ENCODE measurements at places on chromosomes 16 and 17.

DNA sequence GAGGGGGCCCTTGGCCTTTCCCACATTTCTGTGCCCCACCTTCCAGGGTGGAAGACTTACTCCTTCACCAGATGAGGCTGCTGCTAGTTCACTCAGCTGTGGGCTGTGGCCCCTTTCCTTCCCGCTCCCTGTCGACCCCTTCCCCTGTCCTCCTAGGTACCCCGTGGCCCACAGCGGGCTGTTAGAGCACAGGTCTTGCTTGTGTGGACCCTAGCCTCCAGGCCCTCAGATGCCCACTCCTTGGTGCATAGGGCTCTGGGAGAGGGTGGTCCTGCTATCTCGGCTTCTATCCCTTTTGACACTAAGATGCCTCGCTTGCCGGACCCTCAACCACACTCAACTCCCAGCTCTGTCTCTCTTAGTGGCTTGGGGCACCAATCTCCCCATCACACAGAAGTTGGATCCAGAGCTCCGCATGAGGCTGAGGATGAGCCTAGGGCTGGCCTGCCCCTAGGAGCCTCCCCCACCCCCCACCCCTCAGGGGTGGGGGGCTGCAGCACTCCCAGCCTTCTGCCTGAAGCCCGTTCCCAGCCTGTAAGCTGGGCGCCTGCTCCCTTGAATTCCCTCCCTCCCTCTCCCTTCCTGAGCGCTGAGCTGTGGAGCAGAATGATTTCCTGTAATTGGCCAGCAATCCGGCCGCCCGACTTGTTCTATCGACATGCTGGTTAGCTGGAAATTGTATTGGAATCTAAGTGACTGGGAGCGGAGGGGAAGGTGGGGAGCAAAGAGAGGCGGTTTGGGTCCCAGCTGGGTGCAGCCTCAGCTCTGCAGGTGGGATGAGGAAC is 30.9 kb downstream of the DCAKD start:
- no peak for DNase-seq

GRCh38 chr16:47483616-47484015 is 22.5 kb downstream of the PHKB start:
- no peak for DNase-seq

DNA sequence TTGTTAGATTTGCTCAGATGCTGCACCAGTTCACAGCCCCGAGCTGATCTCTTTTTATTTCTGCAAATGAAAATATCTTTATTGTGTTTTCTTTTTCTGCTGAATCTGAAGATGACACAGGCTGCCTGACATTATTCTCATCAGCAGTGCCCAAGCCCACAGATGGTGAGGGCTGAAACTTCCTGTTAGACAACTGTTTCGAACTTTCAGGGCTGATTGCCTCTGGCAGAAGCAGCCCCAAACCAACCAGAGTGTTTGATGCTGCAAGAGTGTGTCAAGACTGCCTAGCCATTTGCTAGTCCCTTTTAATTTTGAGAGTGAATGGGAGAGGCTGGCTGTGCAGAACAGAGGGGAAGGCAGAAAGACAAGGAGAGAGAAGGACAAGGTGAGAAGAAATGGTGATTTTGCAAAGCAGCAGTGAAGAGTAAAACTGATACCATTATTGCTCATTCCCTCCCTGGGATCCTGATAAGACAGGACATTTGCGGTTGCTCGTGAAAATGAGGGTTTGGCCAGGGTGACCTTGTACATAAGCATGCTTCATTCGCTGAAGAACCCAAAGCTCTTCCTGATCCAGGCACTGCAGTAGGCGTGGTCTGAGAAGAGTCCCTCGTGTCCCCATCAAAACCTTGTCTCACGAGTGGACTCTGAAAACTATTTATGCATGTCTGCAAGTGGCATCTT is 77.2 kb downstream of the TMEM114 start:
- no peak for DNase-seq

DNA sequence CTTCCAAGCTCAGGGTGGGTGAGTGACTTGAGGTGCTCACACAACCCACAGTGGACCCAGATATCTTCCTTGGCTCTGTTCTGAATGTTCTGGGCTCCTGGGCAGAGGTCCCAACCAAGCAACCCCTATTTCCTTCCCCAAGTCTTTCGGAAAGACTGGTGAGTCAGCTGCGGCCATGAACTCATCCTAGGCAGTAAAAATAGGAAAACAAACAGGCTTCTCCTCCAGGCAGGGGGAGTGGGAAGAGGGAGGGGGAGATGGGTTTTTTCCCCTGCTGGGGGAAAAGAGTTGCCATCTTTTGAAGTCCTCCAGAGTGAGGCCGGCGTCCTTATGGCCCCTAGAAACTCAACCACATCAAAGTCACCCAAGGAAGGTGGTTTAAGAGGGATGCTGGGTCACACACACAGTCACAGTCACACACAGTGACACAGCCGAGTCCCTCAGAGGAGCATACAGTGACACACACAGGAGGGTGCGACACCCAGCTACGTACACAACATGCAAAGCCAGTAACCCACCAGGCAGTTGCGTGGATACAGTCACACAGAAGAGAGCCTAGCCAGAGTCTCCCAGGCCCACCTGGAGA is 16.0 kb upstream of the DLX4 start:
- no peak for DNase-seq
